ENCODE measurements at places on chromosomes 4 and X.
A peak's percentile ranks its signal among the peaks of the same experiment; 100 is the strongest.

DNA sequence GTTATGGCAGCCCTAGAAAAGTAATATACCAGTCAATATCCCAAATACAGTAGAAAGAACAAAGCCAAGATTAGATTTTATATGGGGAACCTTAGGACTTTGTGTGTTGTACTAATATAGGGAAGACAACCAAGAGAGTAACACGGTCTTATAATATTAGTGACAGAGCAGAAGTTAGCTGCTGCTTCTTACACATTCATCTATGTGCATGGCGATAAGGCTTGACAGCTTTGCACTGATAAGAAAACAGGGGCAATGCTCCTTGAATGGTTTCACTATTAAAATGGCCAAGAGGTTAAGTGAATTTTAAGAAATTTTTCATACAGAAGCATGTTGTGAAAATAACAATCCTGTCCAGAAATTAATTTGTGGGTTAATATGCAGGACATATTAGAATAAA is 521.6 kb downstream of the CCSER1 start:
- DNase-seq = no peak

GRCh38 chr4:108129196-108129595 is 39.5 kb downstream of the LEF1 start:
- DNase-seq = no peak

DNA sequence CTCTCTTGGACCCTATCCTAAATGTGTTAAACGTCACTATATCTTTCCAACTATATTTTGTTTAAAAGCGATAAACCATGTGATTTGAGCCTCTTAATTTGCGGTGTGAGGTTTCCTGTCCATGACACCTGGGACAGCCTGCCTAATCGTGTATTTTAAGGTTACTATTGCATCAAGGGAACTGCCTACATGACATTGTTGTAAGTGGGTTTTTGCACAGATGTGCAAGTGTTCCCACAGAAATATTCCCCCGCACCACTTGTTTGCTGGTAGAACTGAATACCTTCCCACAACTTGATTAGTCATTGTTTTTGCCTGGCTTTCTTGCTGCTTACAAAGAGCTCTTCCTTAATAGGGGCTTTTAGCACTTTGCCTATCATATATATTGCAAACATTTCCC is 5.1 kb upstream of the FAM184B start:
- no peak for DNase-seq

- no peak for DNase-seq
Observed at GRCh38 chrX:1244164-1245076, 24.2 kb upstream of the CSF2RA start.

GRCh38 chr4:68576272-68577125 is at the start of gene UGT2B17:
Gene UGT2B17 (minus strand): TSS chr4:68576322. CDS start chr4:68568484, 7,838 bp downstream.
- DNase-seq = no peak

DNA sequence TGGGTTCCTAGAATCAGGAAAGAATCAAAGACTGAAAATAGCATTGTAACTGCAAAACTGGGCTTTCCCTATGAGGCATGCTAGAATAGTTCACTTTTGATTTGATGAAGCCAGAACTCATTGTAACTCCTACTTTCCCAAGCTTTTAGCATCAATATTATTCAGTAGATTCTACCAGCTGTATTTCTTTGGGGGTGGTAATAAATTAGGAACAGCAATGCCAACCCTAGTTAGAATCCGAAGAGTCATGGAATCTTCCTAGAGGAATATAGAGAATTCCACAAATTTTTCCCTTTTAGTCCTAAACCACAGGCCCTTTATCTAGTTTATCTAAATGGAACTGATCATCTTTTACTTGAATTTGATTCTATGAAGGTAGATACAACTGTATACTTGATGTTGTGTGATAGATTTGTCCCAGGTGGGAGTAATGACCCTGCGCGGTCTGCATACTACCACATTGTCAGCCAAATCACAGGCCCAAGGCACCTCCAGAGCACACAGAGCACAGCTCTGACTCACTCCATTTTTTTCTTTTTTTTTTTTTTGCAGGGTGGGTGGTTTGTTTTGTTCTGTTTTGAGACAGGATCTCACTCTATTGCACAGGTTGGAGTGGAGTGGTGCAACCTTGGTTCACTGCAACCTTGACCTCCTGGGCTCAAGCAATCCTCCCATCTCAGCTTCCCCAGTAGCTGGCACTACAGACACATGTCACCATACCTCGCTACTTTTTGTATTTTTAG is 66.6 kb downstream of the EDNRA start:
- no peak for DNase-seq

GRCh38 chr4:26788341-26788733 is 72.3 kb upstream of the STIM2 start:
- DNase-seq = no peak

GRCh38 chr4:98482503-98482846 is 175.9 kb downstream of the TSPAN5 start:
- DNase-seq = no peak

DNA sequence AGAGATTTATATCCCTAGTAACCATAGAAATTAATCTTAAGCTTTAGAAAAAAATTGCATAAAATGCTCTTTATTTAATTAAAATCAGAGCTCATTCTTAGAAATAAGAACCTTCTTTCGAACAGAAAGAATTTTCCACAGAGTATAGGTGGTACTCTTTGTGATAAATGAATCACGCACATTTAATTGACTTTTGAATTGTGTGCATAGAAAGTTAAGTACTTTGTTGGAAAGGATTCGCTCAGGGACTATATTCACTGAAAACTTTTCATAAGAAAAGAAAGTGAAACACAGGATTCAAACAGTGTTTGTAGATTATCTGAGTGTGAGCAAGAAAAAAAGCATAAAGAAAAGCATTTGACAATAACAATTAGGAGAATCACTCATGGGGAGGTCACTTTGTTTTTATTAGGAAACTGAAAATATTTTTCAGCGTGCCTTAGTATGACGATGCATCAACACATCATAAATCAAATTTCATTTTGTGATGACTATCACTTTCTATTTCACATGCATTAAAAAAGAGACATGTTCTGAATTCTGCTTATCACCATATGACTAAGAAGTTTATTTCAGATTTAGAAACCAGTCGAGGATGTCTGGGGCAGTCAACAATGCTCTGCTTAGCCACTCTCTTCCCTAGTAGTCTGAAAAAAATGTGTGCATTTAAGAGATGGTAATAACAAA is 49.5 kb downstream of the STX18 start:
- DNase-seq = no peak

- DNase-seq = peak; percentile 48
Observed at GRCh38 chr4:53043891-53044650, 182.0 kb downstream of the RASL11B start.

- no peak for DNase-seq
Observed at GRCh38 chrX:37454537-37455285, 105.5 kb downstream of the PRRG1 start.

- DNase-seq = no peak
Observed at GRCh38 chr4:4555916-4556315, 14.1 kb upstream of the STX18 start.

DNA sequence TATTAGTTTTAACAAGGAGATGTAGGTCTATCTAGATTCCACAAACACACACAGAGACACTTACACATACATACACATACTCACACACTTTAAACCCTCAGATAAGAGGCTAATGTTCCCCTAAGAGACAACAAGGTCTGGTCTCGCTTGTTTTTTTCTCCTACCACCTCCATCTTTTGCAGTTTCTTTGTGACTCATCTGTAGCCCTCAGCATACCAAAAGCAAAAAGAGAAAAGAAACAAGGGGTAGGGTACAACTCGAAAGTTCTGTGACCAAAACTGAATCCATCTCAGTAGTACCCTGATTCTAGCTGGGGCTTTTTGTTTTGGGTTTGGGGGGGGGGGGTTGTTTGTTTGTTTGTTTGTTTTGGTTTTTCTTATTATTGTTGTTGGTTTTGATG is 12.2 kb upstream of the EXOSC9 start:
- no peak for DNase-seq

- no peak for DNase-seq
Observed at GRCh38 chrX:63744850-63745394, 40.1 kb downstream of the ARHGEF9 start.

DNA sequence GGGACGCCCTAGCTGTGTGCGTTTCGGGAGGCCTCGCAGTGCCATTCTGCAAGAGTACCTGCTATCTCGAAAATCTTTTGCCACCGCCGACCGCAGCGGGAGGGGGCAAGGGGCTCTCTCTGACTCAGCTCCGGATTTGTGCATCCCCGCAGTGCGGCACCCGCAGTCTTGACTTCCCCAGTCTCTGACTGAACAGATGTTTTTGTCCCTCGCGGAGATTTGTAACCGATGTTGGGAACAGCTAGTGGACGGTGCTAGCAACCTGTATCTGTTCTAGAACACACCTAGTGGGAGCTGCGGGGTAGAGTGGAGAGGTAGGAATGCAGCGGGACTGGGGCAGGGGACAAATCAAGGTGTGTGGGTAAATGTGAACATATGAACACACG is 17.2 kb downstream of the NKX6-1 start:
- no peak for DNase-seq

- no peak for DNase-seq
Observed at GRCh38 chrX:73930300-73930699, 367.3 kb downstream of the CHIC1 start.

- no peak for DNase-seq
Observed at GRCh38 chrX:153719238-153719637, 4.9 kb downstream of the BCAP31 start.

GRCh38 chrX:2576793-2577192 is 76.0 kb upstream of the DHRSX start:
- no peak for DNase-seq

DNA sequence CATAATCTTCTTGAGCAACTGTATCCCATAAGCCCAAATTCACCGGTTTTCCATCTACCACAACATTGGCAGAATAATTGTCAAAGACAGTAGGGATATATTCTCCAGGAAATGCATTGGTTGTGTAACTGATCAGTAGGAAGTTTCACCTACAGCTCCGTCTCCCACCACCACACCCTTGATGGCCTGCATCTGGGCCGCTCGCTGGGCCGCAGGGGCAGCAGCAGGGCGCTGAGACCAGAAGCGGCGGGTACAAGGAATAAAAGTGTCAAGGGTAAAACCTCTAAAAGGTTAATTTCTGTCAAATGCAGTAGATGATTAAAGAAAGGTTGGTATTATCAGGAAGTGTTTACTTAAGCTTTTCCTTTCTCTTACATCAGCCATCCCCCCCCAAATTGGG is 167.6 kb upstream of the DKK2 start:
- DNase-seq = no peak

DNA sequence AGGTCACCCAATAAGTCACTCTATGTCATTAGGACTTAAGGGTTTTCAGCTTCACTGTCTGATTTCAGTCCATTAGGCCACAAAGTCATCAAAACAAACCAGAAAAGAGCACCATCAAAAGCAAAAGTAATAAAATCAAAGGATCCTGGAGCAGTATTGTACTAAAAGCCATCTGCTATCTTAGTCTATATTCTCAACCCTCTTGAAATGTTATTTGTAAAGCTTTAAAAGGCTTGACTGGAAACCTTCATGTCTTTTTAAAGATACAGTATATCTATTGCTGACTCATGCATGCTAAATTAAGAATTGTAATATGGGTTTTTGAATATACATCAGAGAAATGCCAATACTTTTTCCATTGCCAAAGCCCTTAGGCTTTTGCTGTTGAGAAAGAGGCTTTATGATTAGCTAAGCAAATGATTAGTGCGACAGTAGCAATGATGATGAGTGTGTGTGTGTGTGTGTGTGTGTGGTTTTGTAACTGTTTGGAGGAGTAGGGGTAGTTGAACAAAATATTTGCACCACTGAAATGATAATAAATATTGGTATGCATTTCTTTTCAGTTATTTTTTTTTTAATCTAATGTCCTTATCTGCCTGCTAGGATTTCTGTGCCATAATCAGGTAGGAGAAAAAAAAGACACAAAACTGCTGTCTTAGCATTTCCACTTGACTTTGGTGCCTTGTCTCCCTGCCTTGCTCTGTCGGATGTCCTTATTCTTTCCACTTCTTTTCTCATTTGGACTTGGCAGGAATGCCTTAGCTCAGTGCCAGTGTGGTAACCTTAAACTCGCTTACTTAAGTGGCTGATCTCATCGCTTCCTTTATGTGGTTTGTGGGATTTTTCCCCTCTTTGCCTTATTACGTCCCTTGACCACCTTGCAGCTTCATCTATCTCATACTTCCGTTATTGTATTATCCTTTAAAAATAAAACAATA is 119.7 kb downstream of the PCDH7 start:
- no peak for DNase-seq

DNA sequence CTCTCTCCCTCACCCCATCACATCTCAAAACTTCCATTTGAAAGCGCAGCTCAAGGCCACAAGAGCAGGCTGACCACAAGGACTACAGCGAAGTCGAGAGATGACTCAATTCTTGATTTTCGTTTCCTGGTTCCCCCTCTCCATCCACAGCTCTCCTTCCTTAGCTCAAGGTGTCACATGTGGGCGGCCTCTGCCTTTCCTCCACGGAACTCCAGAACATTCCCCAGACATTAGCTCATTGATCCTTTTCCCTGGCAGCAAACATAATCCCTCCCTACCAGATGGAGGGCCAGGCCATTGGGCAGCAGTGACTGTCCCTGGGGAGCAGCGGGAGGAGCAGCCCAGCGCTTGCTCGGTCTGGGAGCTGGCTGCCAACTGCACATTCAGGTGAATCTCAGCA is 56.3 kb downstream of the CCDC149 start:
- DNase-seq = no peak

- DNase-seq = no peak
Observed at GRCh38 chrX:49106930-49107329, 16.6 kb downstream of the GPKOW start.

- DNase-seq = no peak
Observed at GRCh38 chrX:10741550-10741949, 121.2 kb upstream of the MID1 start.

GRCh38 chrX:20498851-20499635 is 232.3 kb upstream of the RPS6KA3 start:
- DNase-seq = no peak

- DNase-seq = no peak
Observed at GRCh38 chr4:138161351-138161750, 80.8 kb downstream of the SLC7A11 start.

DNA sequence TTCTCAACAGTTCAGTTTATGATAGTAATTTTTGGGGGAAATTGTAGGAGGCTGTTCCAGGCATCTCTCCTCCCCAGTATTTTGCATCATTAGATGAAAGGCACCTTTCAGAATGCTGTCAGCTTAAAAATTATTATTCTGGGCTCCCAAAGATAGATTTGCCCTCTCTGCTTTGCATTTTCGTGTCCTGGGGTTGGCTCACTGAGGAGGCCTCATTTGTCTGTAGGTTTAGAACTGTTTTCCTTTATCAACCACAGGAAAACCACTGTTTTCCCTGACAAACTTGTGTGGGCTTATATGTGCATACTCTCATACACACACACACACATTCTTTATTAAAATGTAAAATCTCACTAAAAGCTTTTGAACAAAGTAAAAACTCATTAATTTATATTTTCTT is 197.2 kb upstream of the VCX3A start:
- no peak for DNase-seq

DNA sequence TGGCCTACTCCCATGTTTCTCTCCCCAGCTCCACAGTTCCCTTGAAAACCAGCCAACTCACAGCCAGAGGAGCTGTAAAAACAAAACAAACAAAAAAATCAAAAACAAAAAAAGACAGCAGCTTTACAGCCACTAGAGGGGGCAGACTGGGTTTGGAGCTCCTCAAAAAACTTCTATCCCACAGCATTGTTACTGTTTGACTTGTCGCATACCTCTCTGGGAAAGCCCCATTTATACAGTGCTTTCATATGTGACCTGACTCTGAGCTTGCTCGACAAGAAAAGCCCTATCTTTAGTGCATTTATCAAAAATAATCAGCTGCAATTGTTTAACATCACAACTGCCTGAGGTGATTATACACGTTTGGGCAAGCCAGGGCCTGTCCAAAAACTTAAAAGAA is 21.6 kb downstream of the TSPAN6 start:
- peak; percentile 4 for DNase-seq
